T-cell (primary cell): ENCODE measurements at places on chromosomes 5 and 9.

GRCh38 chr5:132180134-132180745 is 47.4 kb downstream of the P4HA2 start:
- DNase-seq, result no peak

DNA sequence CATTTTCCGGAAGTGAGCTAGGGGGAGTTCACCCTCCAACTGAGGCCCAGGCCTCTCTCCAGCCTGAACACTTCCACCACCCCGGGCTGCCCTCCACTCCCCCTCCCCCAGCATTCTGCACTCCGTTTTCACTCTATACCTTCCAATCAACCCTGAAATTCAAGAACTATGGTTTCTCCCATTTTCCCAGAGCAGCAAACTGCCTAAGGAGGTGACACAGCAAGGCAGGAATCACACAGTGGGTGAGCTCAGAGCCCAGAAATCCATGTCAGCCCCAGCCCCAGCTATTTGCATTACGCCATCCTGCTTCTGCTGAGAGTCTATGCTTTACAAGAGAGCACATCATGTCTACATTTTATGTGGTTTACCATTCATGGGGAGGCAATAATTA is 11.9 kb downstream of the MSX2 start:
- DNase-seq, result no peak

DNA sequence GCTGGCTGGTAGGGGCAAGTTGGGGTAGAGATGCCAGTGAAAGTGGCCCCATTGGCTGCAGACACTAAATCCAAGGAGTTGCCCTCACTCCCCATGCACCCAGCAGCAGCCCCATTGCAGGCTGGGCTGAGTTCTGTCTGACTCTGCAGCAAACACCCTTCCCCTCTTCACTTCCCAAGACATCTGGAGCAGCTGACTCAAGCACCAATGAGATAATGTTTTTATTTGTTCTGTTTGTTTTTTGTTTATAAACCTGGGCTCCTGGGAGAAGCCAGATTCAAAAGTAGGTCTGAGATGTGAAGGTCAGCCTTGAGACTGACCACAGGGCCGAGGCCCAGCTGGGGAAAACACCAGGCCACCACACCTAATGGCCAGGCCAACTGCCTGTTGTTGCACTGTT is 545.9 kb upstream of the KLF4 start:
- no peak for DNase-seq

- no peak for DNase-seq
Measured at GRCh38 chr5:170221327-170221741, 11.5 kb upstream of the C5orf58 start.

GRCh38 chr5:65142511-65143011 is 339.2 kb downstream of the ADAMTS6 start:
- DNase-seq, result no peak

- no peak for DNase-seq
Measured at GRCh38 chr5:10632110-10632761, 68.4 kb downstream of the ANKRD33B start.

GRCh38 chr9:2271426-2271825 is 256.3 kb downstream of the SMARCA2 start:
- DNase-seq, result no peak

DNA sequence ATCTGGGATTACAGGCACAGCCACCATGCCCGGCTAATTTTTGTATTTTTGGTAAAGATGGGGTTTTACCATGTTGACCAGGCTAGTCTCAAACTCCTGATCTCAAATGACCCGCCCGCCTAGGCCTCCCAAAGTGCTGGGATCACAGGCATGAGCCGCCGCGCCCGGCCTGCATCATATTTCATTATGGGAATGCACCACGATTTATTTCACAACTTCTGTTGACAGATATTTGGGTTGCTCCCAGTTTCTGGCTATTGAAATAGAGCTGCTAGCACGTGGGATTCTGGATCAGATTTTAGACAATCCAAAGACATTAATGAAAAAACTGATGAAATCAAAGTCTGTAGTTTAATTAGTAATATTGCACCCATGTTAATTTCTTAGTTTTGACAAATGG is 48.4 kb upstream of the FUBP3 start:
- no peak for DNase-seq

DNA sequence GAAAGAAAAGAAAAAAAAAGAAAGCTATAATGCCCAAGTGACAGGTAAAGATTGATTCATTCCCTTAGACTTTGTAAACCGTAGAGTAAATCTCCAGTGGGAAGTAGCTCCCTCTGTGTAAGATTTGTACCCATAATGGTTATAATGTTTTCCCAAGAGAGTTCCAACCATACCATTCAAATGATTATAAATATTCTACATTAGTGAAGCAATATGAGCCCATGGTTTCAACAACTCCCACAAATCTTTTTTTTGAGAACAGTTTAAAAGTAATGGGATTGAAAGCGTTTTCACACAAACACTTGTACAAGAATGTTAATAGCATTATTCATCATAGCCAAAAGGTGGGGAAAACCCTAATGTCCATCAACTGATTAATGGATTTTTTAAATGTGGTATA is 58.0 kb downstream of the GRAMD2B start:
- no peak for DNase-seq

- no peak for DNase-seq
Measured at GRCh38 chr5:125575891-125576505, 829.6 kb upstream of the ZNF608 start.

DNA sequence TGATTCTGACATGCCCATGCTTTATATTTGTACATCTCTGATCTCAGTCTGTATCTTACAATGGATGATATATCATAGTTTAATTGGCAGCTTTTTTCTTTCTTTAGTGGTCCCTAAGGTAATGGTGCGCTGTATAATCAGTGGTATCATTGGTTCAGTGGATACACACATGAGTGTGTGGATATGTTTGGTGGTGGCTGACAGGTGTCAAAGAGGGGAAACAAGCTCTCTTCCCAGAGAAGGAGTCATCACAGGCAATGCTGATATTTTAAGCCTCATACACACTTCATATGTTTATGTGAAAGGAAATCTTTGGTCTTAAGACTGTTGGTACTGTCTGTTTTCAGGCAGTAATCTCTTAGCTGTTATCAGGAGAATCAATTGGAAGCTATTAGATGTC is 52.1 kb upstream of the KIAA1958 start:
- DNase-seq, result no peak

- DNase-seq, result no peak
Measured at GRCh38 chr5:141735823-141736222, 53.8 kb upstream of the ARAP3 start.

DNA sequence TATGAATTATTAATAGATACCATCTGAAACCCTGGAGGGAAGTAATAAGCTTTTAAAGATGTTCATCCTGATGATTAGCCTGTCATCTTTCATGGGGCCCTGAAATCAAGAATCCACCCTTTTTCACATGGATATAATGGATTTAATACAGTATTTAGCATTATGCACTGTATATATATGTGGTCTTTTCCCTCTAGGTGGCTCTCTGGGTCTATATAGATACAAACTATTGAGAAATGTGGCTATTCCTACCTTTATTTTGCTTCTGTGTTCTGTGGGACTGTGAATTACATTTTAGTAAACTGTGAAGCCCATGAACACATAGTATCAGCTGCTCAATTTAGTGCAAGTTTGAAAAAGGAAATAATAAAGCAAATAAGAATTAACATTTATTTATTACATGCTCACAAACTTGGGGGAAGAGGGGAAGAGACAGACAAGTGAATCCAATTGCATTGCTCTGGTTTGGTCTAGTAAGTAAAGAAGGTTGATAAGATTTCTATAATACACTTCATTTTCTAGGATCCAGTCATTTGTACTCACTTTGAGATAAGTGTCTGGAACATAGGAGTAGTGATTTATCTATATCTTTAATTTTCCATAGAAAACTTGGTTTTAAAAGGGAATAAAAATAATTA is 112.2 kb downstream of the SCAMP1 start:
- no peak for DNase-seq

- DNase-seq, result no peak
Measured at GRCh38 chr5:170865622-170866021, 3.8 kb downstream of the RANBP17 start.

DNA sequence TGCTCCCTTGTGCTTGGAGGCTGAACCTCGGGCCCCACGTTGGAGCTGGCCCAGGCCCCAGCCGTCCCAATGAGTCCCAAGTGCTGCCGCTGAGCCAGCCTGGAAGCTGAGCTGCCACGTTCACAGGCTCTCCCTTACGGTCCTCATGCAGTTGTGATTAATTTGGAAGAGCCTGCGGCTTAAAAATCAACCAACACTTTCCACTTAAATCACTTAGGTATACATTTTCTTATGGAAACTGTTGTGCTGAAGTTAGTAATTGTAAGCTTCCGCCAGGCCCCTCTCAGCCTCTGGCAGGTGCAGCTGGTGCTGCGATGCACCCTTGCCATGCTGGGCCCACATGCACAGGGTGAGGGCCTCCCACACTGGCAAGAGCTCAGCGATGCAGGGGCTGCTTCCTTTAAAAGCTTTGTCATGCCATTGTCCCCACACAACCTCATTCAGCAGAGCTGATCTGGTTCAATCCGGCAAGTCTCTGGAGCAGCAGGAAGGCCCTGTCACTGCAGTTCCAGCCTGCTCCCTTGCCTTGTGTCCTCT is 61.0 kb downstream of the IPPK start:
- no peak for DNase-seq

DNA sequence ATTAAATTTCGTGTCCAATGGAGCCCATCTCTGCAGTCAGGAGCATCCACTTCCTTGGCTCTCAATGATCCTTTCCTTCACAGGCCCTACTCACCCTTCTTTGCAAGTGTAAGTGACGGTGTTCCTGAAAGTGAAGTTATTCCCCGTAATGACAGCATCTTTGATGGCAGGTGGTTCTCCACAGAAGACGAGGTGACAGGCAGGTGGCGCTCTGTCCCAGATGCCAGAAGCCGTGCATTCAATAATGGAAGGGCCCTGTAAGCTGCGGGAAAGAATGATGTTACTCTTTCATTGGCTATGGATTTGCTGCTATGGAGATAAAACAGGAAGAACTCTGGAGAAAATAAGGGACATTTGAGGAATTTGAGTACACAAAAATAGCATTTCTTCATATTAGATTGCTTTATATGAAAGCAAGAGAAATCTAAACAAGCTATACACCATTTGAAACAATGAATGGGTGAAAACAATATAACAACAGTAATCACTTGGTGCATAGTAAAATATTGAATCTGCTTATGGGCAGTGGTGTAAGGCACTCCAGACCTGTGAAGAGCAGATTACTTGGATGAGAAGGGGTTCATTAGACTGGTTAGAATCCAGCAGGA is 89.9 kb upstream of the TXNDC8 start:
- no peak for DNase-seq

DNA sequence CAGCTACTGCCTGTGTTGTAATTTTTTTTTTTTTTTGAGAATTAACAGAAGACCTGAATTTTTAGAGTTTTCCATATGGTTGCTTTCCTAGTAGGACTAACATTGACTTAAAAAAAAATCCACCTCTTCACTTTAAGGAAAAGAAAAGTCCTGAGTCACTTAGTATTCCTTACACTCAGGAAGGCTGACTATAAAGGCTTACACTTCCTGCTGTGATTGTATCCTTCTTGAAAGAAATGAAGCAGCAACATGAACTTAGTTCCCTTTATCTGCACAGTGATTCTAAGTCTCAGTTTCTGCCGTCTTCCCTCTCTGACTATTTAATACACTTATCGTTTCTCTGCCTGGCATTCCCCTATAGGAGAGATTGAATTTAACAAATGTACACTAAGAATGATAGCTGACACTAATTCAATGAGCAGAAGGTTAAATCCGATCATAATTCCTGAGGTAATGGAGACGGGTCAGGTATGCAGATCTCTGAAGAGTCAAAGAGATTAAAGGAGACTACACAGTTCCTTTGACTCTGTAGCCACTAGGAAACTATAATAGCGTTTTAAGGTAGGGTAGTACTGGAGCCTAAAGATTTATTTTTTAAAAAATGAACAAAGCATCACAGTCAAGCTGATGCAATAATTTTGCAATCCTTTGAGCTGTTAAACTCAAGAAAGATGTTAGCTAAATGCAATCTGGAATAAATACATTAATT is 185.1 kb upstream of the ELAVL2 start:
- no peak for DNase-seq

DNA sequence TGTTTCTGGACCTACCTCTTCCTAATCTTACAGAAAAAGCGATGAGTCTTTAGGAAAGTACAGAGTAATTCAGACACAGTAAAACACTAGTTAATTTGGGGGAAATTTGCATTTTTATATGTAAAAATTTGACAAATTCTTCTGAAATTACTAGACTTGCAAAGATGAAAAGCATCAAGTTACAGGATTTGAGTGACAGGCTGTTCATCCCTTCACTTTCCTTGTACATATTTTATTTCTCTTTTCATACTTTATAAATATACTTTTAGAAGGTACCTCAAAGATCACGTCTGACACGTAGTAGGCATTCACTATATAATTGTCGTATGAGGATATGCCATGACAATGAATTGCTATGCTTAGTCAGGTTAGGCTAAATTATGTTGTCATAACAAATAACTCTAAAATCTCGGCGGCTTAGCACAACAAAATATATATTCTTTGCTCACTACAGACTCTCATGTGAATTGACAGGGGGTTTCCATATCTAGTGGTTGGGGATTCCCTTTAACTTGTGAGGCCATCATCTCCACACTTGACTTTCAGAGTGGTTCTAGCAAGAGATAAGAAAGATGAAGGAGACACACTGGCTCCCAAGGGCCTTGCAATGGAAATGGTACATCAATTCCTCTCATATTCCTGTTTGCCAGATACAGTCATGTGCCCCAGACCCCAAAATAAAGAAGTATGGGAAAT is 154.1 kb upstream of the TUT7 start:
- no peak for DNase-seq

GRCh38 chr9:19229595-19230354 is 718 bp upstream of the DENND4C start:
- peak; percentile 41 for DNase-seq
